Mesenchymal stem cell (in vitro differentiated cells and primary cell): ENCODE measurements at places on chromosomes 11 and 22.

- no peaks in the 10 kb centered on the region for H3K4me1 ChIP-seq
- H3K36me3 ChIP-seq = no peaks in the 10 kb centered on the region
- H3K27ac ChIP-seq = no peak overlapping the region
- no peak overlapping the region for H3K4me3 ChIP-seq
- DNase-seq = peak; percentile 13
Observed at GRCh38 chr11:25775603-25776002, 556.3 kb upstream of the ANO3 start.

DNA sequence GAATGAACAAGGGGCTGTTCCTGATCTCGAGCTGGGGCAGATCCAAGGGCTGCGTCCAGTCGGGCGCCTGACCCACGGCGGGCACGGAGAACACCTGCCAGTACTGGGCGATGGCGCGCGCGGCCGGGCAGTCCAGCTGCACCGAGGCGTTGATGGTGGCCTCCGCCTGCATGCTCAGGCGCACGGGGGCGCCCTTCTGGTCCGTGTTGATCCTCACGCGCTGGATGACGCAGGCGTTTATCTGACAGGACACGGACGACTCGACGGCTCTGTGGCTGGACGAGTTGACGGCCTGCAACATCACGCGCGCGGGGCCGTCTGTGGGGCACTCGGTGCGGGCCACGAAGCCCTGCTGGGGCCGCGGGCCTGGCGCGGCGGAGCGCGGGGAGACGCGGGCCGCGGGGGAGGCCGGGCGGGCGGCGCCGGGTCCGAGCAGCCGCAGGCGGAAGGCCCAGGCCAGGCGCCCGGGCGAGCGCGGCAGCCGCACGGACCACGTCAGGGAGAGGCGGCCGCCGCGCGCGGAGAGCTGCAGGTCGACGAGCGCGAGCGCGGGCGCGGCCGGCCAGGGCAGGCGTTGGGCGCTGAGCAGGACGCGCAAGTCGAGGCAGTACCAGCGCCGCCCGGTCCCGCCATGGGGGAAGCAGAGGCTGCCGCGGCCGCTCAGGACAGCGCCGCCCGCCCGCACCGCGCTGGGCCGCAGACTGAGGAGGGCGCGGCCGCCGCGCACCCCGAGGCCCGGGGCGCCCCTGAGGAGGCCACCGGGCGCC is 511 bp downstream of the PKDREJ start:
- H3K36me3 ChIP-seq = no peaks in the 10 kb centered on the region
- H3K4me3 ChIP-seq = no peak overlapping the region
- DNase-seq = peak; percentile 31
- H3K4me1 ChIP-seq = peaks cover 9% of the 10 kb centered on the region
- H3K27ac ChIP-seq = no peak overlapping the region

GRCh38 chr11:120752668-120753067 is 241.1 kb downstream of the GRIK4 start:
- no peak overlapping the region for H3K27ac ChIP-seq
- peaks cover 30% of the 10 kb centered on the region for H3K27me3 ChIP-seq
- no peak overlapping the region for H3K4me3 ChIP-seq
- no peaks in the 10 kb centered on the region for H3K36me3 ChIP-seq
- DNase-seq = no peak

- DNase-seq = no peak
- H3K27me3 ChIP-seq = no peaks in the 10 kb centered on the region
- H3K36me3 ChIP-seq = peaks cover 78% of the 10 kb centered on the region
- peaks cover 21% of the 10 kb centered on the region for H3K4me1 ChIP-seq
- no peak overlapping the region for H3K27ac ChIP-seq
Observed at GRCh38 chr22:20429254-20430100, 8.1 kb downstream of the SCARF2 start.

- H3K4me1 ChIP-seq = peaks cover 5% of the 10 kb centered on the region
- no peak overlapping the region for H3K4me3 ChIP-seq
- no peaks in the 10 kb centered on the region for H3K27me3 ChIP-seq
- H3K36me3 ChIP-seq = peaks cover 5% of the 10 kb centered on the region
- DNase-seq = peak; percentile 54
Observed at GRCh38 chr11:131977231-131977630, 606.8 kb downstream of the NTM start.

DNA sequence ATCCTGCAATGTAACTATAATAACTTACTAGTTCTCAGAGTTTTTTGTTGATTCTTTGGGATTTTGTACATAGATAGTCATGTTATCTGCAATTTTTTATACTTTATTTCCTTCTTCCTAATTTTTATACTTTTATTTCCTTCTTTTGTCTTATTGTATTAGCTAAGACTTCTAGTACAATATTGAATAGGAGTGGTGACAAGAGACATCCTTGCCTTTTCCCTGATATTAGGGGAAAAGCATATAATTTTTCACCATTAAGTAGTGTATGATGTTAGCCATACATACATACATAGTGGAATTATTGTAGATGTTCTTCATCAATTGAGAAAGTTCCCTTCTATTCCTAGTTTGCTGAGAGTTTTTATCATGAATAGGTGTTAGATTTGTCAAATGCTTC is 27.8 kb upstream of the CLTCL1 start:
- no peaks in the 10 kb centered on the region for H3K27me3 ChIP-seq
- no peaks in the 10 kb centered on the region for H3K36me3 ChIP-seq
- no peaks in the 10 kb centered on the region for H3K4me1 ChIP-seq
- DNase-seq = no peak
- H3K4me3 ChIP-seq = no peak overlapping the region
- H3K27ac ChIP-seq = no peak overlapping the region

DNA sequence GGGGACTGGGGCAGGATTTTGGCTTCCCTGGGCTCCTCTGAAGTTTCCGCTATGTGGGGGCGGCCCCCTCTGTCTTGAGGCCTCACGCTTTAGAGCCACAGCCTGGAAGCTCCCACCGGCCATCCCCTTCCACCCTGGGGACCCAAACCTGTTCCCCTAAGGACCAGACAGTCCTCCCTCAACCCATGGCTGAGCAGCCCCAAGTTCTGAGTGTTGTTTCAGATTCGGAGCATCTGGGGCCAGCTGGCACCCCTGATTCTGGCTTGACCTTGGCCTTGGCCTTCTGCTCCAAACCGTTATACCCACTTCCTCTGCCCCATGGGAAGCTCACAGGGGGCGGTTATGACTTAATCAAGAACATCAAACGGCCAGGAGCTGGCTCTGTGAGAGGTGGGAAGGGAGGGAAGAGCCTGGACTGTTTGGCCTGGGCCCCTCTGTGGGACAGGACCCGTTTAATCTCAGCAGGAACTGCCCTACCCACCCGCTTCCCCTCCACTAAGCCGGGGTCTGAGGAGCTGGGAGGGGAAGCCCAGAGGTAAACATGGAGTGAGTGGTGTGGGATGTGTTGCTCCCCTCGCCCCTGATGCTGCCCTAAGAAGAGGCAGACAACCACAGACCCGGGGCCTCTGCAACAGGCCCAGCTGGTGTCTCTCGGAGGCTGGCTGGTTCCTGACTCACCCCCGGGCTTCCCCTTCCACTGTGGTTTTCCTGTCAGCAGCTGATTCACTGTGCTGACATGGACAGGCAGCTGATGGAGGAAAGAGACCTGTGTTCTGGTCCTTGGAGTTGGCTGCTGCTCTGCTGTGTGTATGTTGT is 3.4 kb downstream of the CD82 start:
- peak; percentile 99 for DNase-seq
- H3K27ac ChIP-seq = peak overlapping the region; percentile 94
- peaks cover 61% of the 10 kb centered on the region for H3K4me1 ChIP-seq
- H3K4me3 ChIP-seq = peak overlapping the region; percentile 11

DNA sequence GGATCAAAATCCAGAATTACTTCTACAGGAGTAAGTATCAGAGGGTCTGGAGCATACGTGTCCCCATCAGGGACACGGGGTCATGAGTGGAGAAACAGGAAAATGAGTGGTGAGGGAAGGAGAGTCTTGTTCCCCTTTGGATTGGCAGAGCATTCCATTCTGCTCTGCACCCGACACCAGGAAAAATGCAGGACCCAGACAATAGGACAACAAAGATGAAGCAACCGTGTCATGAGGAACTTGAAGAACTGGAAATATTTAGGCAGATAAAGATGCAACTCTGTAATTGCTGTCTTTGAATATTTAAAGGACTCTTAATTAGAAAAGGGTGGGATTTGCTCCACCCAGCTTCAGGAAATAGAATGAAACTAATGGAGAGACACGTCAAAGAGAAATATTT is 89.0 kb upstream of the BLID start:
- H3K4me1 ChIP-seq = peaks cover 12% of the 10 kb centered on the region
- H3K36me3 ChIP-seq = no peaks in the 10 kb centered on the region
- H3K4me3 ChIP-seq = no peak overlapping the region
- no peaks in the 10 kb centered on the region for H3K27me3 ChIP-seq

- DNase-seq = no peak
- peaks cover 4% of the 10 kb centered on the region for H3K36me3 ChIP-seq
- no peaks in the 10 kb centered on the region for H3K4me1 ChIP-seq
- peaks cover 14% of the 10 kb centered on the region for H3K27me3 ChIP-seq
Observed at GRCh38 chr22:37581504-37581903, 1.6 kb upstream of the LGALS2 start.

GRCh38 chr11:35183326-35183925 is 44.5 kb downstream of the CD44 start:
- DNase-seq = no peak
- no peak overlapping the region for H3K27ac ChIP-seq
- peaks cover 95% of the 10 kb centered on the region for H3K36me3 ChIP-seq
- H3K27me3 ChIP-seq = no peaks in the 10 kb centered on the region

GRCh38 chr11:120198787-120199469 is 11.9 kb upstream of the OAF start:
- peaks cover 9% of the 10 kb centered on the region for H3K27me3 ChIP-seq
- no peak for DNase-seq
- no peak overlapping the region for H3K27ac ChIP-seq
- H3K4me3 ChIP-seq = no peak overlapping the region

GRCh38 chr22:27480487-27480886 is 321.1 kb downstream of the MN1 start:
- DNase-seq = no peak
- H3K36me3 ChIP-seq = no peaks in the 10 kb centered on the region
- H3K27ac ChIP-seq = no peak overlapping the region
- H3K4me1 ChIP-seq = peaks cover 26% of the 10 kb centered on the region

DNA sequence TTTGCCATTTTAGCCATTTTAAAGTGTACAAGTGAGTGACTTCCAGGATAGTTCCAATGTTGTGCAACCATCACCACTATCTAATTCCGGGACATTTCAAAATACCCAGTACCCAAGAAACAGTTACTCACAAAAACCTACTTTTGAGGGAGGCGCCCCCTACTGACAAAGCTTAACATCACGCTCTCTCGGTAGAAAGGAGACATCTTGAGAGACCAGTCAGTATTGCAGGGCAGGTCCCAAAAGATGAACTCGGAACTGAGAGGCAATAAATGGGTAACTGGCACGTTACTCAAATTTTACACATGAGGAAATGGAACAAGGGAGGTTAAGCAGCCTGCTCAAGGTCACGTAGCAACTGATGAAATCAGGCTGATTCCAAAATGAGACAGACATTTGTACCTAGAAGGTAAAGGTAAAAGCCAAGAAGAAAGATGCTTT is 50.0 kb upstream of the POU2AF1 start:
- no peaks in the 10 kb centered on the region for H3K36me3 ChIP-seq
- H3K27me3 ChIP-seq = peaks cover 34% of the 10 kb centered on the region
- no peak overlapping the region for H3K4me3 ChIP-seq
- H3K4me1 ChIP-seq = no peaks in the 10 kb centered on the region
- no peak overlapping the region for H3K27ac ChIP-seq

DNA sequence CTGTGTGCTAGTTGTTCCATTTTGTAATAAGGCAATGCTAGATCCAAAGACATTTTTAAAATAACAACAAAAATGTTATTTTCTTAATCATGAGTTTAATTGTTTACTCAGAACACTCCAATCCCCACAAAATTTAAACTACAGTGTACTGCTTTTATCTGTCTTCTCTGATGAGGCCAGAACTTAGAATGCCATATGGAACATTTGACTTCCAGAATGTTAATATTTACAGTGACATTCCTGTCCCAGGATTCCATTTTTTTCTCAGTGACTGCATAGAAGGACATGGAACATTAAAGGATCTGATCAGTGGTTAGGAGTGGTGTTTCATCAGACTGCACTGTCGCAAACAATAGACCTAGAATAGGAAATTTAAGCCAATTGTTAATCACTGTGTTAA is 494.9 kb upstream of the ARHGAP42 start:
- no peaks in the 10 kb centered on the region for H3K36me3 ChIP-seq
- no peaks in the 10 kb centered on the region for H3K27me3 ChIP-seq
- peak; percentile 3 for DNase-seq
- H3K4me1 ChIP-seq = no peaks in the 10 kb centered on the region
